ENCODE measurements at places on chromosomes 1 and 21.

DNA sequence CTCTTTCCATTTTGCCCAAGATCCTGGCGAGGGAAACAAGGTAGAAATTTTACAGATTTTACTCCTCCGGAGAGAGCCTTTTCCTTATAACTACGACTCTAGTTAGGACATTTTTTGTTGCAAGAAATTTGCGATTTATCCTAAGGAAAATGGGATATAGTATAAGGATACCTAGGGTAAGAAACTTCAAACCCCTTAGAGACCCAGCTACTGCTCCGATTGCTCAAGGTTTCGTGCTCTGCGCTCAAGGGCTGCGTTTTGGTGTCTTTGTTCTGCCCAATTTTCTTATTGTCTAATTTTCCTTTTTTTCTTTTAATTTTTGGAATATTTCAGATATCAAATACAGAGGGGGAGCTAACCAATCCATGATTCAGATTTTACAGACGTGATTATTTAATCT lies 1.5 kb downstream of the TTC3 start:
- no peak for DNase-seq

GRCh38 chr1:174157157-174157806 lies 2.0 kb upstream of the RABGAP1L start:
- DNase-seq: no peak

- peak; percentile 29 for DNase-seq
Observed at GRCh38 chr1:108345776-108346531, 102.1 kb upstream of the NBPF4 start.

- no peak for DNase-seq
Observed at GRCh38 chr1:24289937-24290595, 29.1 kb upstream of the GRHL3 start.

GRCh38 chr1:40708750-40709099 lies 17.2 kb downstream of the NFYC start:
- peak; percentile 94 for DNase-seq

- no peak for DNase-seq
Observed at GRCh38 chr1:8812081-8812480, 5.4 kb downstream of the RERE start.

GRCh38 chr1:6286266-6286665 lies 25.4 kb upstream of the GPR153 start:
- DNase-seq: no peak

DNA sequence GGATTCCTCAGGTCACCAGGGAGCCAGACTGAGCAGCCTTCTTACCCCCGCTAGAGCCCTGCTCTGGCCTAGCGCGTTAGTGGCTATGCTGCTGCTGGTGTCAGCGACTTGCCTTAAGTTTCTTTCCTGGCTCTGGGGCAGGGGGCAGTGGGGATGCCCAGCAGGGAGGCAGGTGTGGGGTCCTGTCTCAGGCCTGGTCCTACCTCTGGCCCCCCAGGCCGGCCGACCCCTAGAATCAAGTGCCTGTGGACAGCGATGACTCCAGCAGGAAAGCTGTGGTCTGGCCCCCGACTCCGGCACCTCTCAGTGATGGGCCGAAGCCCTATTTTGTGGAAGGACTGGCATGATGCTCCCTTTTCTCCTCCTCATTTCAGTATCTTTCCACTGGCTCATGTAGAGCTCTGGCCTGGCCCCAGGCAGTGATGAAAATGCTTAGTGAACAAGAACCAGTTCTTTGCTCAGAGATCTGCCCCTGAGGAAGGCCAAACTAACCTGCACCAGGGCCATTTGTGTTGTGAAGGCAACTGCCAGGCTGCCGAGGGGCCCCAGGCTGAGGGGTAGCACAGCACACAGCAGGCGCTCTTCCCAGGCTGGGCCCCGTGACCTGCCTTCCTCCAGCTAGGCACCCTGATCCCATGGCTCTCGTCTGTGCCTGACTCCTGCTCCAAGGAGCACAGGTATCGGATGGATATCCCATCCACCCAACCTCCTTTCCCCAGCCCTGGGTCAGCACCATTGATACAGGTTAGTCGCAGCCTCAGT lies 23.7 kb downstream of the MRPL37 start:
- no peak for DNase-seq

DNA sequence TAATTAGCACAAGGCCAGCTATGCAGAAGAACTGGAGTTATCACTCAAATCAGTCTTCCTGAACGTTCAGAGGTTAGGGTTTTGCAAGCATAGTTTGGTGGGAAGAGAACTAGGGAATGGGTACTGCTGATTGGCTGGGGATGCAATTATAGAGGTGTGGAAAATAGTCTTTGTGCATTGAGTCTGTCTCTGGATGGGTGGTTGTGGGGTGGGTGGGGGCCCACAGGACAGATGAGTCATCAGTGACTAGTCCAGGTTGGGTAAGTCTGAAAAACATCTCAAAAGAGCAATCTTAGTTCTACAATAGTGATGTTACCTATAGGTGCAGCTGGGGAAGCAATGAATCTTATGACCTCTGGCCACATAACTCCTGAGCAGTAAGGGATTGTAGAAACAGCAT lies 89.7 kb upstream of the HMCN1 start:
- DNase-seq: no peak

- peak; percentile 18 for DNase-seq
Observed at GRCh38 chr1:92030656-92031107, 897 bp downstream of the EPHX4 start.

DNA sequence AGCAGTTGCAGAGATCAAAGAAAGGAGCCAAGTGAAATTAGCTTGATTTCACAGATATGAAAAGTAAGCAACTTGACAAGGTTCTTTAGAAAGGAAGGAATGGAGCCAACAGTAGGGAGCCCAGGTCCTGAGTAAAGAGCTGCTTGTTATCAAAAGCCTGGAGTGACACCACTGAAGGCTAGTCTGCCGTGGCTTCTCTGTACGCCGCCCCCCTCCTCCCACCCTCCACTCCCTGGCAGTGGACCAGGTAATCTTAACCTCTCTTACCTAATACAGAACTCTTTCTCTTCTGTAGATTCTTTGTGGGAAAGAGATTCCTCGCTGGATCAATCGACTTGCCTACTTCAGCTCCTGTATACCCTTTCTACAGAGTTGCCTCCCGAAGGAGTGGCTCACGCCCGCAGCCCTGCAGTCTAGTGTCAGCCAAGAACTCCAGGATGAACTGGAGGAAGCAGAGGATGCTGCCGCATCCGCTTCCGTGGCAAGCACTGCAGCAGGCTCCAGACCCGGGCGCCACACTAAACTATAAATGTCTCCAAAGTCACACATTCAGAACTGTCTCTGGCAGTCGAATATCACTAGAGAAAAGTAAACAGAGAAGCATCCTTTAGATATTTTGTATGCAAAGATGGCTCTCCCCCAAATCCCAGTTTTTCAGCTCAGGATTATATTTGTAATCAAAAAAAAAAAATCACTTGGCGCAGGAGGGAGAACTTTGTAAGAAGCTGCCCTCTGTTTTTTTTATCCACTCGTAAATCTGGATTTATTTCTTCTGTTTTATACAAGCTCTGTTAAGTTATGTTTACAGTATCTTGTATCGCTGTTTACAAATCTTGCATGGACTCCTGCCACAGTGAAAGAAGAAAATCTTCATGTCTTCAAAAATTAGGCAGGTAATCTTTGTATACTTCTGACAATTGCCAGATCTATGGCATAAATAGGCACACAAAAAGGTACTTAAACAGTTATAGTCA lies 52.6 kb downstream of the DESI2 start:
- no peak for DNase-seq

- DNase-seq: no peak
Observed at GRCh38 chr1:110308247-110308646, 30.9 kb upstream of the RBM15 start.

- DNase-seq: no peak
Observed at GRCh38 chr21:19692231-19692630, 1288.6 kb upstream of the TMPRSS15 start.

- DNase-seq: no peak
Observed at GRCh38 chr1:226601456-226601855, 52.9 kb downstream of the STUM start.

DNA sequence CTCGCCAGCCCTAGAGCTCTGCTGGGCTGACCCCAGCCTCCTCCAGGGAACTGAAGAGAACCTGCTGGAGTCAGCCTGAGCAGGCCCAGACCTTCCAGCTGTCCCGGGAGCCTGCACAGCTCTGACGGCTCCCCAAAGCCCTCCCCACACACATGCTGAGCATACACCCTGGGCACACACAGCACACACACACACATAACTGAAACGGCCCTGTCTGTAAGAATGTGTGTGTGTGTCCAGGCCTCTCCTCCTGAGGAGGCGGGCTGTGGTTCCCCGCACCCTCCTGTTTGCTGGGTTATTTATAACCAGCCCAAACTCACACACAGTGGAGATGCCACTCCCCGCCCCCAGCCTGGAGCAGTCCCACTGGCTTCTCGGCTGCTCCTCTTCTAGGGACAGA lies 20.2 kb downstream of the SDC3 start:
- DNase-seq: no peak

GRCh38 chr1:57102561-57103326 lies 136.9 kb upstream of the C8B start:
- DNase-seq: no peak

- DNase-seq: no peak
Observed at GRCh38 chr1:16116002-16116401, 39.9 kb downstream of the EPHA2 start.
